ENCODE measurements at places on chromosomes 12 and 14.

GRCh38 chr14:94390372-94391086 lies 2.1 kb upstream of the SERPINA1 start:
- DNase-seq, result peak; percentile 26

DNA sequence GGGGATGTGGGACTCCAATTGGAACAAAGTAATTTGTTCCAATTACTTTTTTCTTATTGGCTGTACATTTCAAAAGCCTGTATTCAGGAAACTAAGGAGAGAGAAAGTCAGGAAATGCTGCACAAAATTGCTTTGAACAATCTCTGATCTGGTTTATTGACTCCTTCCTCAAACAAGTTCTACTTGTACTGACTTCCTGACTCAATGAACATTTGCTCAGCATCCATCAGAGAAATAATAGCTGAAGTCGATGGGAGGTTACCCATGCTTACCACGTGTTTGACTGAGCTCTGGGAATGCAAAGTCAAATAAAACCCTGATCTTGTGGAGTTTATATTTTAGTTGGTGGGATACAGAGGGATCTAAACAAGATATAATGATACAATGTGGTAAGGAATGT lies 15.4 kb upstream of the C12orf75 start:
- no peak for DNase-seq

DNA sequence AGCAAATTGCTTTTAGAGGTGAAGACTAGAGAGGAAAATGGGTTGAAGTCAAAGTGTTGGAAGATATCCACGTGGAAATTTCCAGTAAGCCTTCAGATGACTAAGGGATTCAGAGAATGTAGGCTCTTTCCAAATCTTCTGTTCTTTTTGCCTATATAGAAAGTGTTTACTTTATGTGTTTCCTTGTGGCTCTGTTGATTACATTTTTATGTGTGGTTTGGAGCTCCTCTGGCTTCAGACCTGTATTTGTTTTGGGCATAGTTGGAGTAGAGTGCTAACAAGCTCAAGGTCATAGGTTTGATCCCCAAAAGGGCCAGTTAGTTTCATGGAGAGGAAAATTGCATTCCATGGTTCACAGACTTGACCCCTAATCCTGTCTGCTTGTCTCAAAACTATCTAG lies 91.9 kb downstream of the IGF1 start:
- no peak for DNase-seq

- DNase-seq, result no peak
Observed at GRCh38 chr14:100891051-100891450, 12.5 kb downstream of the RTL1 start.

- no peak for DNase-seq
Observed at GRCh38 chr12:16611146-16611545, 5.2 kb upstream of the LMO3 start.

DNA sequence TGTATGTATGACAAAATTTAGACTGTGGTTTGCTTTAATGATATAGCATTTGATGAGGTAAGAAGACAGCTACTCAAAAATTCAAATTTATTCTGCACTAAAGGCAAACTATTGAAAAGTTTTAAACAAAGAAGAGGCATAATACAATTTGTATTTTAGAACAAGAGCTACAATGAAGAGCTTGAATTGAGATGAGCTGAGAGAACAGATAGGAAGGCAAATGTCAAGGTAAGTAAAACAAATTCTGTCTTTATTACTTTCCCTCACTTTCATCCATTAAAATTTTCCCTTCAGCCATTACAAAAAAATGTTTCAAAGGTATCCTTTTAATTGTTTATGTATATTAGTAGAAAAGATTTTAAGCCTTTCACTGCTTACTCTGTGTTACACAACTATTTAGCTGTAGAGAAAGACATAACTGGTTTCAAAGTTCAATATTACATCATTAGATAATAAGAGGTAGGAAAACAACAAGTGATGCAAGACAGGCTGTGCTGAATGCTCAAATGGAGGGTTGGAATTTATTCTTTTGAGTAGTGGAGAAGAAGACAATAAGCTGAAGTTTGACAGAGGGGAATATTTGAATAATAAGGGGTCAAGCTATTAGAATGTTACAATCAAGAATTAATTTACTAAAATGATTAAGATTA lies 1334.1 kb downstream of the FSCB start:
- no peak for DNase-seq

DNA sequence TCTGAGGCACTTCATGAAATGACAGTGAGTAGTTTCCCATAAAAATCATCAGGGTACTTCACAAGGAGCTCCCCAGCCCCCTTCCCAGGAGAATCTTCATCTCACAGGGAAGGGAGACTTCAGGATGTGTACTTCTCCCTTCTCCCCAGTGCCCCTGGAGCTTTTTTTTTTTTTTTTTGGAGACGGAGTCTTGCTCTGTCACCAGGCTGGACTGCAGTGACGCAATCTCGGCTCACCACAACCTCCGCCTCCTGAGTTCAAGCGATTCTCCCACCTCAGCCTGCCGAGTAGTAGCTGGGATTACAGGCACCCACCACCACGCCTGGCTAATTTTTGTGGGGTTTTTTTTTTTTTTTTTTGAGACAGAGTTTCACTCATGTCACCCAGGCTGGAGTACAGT lies 10.4 kb downstream of the ITPK1 start:
- DNase-seq, result no peak
